ENCODE measurements at places on chromosomes 4 and X.

GRCh38 chrX:135308345-135308855, 880 bp upstream of the ETDC start:
- no peak for DNase-seq

DNA sequence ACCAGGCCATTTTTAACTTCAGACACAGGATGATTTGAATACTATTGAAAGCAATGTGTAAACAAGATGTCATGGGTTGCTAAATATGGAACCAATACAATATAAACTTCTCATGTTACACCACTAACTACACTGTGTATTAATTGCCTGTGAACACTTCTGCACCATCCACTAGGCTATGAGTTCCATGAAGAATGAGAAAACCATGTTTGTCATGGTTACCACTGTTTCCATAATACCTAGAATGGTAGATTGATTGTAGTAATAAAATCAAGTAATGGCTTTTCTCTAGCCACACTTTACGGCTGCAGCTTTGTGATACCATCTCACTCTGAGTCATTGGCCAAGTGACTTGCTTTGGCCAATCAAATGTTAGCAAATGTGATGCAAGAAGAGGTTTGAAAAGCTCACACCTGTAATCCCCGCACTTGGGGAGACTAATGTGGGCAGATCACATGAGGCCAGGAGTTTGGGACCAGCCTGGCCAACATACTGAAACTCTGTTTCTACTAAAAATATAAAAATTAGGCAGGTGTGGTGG, 19.9 kb upstream of the CYBB start:
- DNase-seq: no peak

GRCh38 chrX:125005863-125006262, 313.8 kb upstream of the TEX13C start:
- DNase-seq: no peak

GRCh38 chr4:61086979-61087378, 113.1 kb upstream of the ADGRL3 start:
- DNase-seq: no peak

- DNase-seq: no peak
Measured at GRCh38 chrX:77444545-77444944, 2.6 kb upstream of the FGF16 start.

- no peak for DNase-seq
Measured at GRCh38 chrX:37754516-37754915, 25.3 kb upstream of the CYBB start.

DNA sequence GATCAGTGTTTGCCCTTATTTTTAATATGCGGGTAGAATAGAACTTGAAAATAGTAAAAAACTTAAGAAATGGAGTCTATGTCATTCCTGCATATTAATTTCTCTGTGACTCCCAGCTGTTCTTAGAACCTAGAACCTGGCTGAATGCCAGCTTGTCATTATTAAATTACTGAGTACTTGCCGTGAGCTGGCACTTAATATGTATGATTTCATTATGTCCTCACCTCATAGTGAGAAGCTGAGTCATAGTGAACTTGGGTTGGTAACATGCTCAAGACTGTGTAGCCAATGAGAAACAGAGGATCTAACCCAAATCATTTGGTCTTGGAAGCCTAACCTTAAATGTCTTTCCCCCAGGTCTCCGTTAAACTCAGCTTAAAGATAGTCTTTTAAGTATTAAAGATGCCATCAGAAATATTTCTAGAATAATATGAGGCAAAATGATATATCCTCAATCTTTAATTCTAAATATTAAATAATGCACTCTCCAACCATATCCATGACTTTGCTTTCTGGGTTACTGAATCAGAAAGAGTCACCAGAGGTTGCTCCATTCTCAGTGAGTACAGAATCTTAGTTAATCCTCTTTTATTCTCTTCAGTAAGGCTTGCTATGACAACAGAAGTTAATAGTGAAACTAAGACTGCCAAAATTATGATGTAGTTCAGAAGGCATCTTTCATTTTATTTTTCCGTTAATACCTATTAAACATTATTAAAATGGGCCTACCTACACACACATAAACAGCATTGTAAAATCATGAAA, 58.6 kb upstream of the TLL1 start:
- DNase-seq: no peak
